Stimulated activated CD4-positive, alpha-beta T cell treated with anti-CD3 and anti-CD28 coated beads, TNF-alpha, amount 100 ng/mL, for 48 hours (primary cell): ENCODE measurements at places on chromosomes 2 and 18.

- DNase-seq, result no peak
Measured at GRCh38 chr18:79737426-79737825, 57.8 kb downstream of the CTDP1 start.

DNA sequence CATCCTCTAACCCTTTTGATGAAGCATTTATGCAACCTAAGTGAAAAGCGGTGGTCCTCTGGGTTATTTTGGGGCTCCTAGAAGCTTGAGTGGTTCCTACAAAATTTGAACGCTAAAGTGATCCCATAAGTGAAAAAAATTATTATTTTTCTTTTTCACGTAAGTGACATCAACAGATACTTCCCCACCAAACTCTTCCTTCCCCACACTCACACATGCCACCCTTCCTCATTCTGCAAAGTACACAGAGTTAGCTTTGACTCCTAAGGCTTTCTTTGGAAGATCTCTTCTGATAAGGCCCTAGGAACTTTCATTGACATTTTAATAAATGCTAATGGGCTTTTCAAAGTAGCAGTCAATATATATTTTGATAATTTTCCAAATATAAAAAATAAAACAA is 109.7 kb downstream of the DOCK10 start:
- DNase-seq, result no peak

GRCh38 chr18:79056827-79057367 is 12.3 kb upstream of the ATP9B start:
- DNase-seq, result no peak

- no peak for DNase-seq
Measured at GRCh38 chr2:12534646-12535263, 182.0 kb upstream of the TRIB2 start.

GRCh38 chr2:9002313-9002636 is 1.2 kb downstream of the MBOAT2 start:
- DNase-seq, result no peak

DNA sequence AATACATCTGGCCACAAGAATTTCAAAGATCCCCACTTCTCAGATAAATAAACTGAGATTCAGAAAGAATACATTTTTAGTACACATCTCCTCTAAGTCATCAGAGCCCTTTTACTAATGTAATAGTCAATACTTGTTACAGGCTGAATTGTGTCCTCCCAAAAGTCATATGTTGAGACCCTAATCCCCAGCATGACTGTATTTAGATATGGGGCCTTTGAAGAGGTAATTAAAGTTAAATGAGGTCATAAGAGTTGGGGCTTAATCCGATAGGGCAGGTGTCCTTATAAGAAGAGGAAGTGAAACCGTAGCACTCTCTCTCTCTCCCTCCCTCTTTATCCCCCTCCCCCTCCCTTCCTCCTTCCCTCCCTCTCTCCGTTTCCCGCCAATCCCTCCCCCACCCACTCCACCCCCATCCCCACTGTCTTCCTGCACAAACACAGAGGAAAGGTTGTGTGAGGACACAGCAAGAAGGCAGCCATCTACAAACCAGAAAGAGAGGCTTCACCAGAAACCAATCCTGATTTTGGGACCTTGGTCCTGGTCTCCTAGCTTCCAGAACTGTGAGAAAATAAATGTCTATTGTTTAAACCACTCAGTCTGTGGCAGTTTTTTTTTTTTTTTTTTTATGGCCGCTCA is 66.6 kb upstream of the ZNF397 start:
- no peak for DNase-seq

- no peak for DNase-seq
Measured at GRCh38 chr2:50143822-50144575, 887.9 kb downstream of the NRXN1 start.

- DNase-seq, result no peak
Measured at GRCh38 chr2:5190023-5190422, 502.2 kb upstream of the SOX11 start.

GRCh38 chr2:133780099-133780996 is 212.1 kb upstream of the NCKAP5 start:
- DNase-seq, result peak; percentile 2

DNA sequence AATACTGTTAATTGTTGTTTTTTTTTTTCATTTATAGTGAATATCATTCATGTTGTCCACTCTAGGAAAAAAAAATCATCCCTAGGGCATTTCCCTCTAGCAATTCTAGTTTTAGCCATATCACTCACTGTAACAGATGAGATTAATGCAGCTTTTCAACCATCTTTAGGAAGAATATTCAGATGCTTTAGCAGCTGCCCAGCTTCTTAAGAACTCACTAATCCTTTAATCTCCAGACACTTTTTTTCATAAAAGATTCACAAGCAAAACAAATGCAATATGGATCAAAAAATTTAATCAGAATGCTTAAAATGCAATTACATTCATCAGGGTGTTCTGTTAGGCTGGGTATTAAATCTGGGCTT is 692.6 kb downstream of the ERBB4 start:
- no peak for DNase-seq

GRCh38 chr18:24766376-24766775 is 305.9 kb downstream of the HRH4 start:
- DNase-seq, result no peak

DNA sequence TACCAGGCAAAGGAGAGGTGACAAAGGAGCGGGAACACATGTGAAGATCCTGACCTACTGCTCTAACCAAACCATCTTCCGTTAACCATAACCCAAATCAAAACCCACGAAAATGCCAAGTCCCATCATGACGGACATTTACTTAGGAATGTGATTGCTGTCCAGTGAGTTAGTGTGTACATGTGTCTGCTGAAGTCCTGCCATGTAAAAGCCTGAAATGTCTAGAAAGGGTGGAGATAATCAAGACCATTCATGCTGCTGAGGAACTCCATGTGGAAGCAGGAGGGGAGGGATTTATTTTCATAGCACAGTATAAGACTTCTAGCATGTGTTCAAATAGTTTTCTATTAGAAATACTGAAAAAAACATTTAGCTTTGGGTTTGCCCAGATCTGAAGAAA is 137.0 kb upstream of the BOD1L2 start:
- no peak for DNase-seq

DNA sequence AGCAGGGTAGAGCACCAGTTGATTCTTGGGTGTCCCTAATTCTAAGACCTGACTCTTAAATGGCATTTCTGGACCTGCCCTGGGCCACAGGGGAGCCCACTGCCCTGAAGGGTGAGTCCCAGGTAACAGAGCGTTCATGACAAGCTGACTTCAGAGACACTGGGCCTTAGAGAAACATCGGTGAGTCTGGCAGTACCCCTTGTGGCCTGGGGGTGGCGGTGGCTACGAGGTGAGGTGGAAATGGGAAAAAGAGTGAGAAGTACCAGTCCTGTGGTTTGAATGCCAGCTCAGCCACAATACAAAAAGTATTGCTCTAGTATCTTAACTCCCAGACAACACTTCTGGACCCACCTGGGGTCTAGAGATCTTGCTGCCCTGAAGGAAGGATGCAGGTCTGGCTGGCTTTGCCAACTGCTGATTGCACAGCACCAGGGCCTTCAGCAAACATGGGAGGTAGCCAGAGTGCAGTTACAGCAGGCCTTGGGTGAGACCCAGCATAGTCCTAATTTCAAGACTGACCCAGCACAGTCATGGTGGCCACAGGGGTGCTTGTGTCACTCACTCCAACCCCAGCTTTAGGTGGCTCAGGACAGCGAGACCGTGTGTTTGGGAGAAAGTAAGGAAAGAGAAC is 44.5 kb downstream of the USP34 start:
- DNase-seq, result peak; percentile 58

- DNase-seq, result no peak
Measured at GRCh38 chr2:26395394-26395793, 6.3 kb upstream of the DRC1 start.

- no peak for DNase-seq
Measured at GRCh38 chr2:43540021-43540779, 55.6 kb downstream of the THADA start.

- DNase-seq, result no peak
Measured at GRCh38 chr2:232781765-232782164, 5.4 kb upstream of the KCNJ13 start.
